ENCODE measurements at places on chromosomes 2 and 18. TPM values are rescaled to one million over a fixed set of nuclear protein-coding genes. Genes with fewer than 3 reads are reported as not detected.
A peak's percentile ranks its signal among the peaks of the same experiment; 100 is the strongest.

DNA sequence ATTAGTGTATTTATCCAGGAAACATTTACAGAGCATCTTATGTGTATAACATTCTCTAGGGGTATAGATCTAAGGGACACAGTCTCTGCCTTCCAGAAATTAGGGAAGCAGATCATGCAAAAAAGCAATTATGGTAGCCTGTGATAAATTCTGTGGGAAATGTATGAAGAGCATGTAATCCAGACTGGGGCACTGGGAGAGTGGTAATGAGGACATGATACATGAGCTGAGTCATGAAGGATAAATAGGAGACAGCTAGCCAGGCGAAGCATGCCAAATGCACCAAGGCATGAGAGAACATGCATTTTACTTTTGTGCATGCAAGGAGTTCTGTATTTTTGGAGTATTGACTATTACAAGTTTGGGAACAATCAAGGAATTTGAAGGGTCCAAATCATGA lies 8.9 kb upstream of the RPRM start:
- no peaks in the 10 kb centered on the region for H3K4me1 ChIP-seq
- no peak for DNase-seq
- no peaks in the 10 kb centered on the region for H3K36me3 ChIP-seq
- no peak overlapping the region for H3K27ac ChIP-seq
- no peaks in the 10 kb centered on the region for H3K27me3 ChIP-seq

GRCh38 chr2:67846370-67847070 lies 216.3 kb downstream of the C1D start:
- H3K27me3 ChIP-seq = no peaks in the 10 kb centered on the region
- DNase-seq = peak; percentile 98
- no peak overlapping the region for H3K27ac ChIP-seq
- H3K4me3 ChIP-seq = no peak overlapping the region

DNA sequence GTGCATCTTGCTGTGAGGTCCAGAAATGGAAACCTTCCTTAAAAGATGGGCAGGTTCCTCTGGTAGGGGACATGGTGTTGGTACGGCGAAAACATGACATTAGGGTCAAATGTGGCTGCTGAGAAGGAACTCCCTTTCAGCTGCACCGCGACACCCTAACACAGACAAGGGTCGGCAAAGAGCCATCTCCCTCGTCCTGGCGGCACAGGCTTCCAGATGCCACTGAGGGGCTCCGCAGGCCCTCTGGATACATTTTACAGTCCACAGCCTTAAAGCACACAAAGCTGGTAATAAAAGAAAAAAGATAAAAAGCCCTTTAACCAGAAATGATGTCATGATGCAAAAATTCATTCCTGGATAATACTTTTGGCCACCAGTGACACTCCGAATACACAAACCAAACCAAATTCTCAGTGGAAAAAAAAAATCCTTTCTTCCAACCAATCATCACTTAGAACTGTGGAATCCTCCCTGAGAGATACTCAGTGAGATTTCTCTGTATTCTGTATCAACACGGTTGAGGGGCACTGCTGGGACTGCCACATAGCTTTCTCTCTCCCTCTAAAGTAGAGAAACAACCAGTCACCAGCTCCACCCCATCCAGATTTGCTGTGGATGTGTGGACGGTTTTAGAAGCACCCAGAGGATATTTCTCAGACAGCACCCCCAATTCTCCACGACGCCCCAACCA lies 174.8 kb downstream of the HDAC4 start:
- no peaks in the 10 kb centered on the region for H3K27me3 ChIP-seq
- H3K4me3 ChIP-seq = no peak overlapping the region
- H3K36me3 ChIP-seq = no peaks in the 10 kb centered on the region
- peaks cover 73% of the 10 kb centered on the region for H3K4me1 ChIP-seq

- peaks cover 8% of the 10 kb centered on the region for H3K36me3 ChIP-seq
- no peak overlapping the region for H3K4me3 ChIP-seq
Measured at GRCh38 chr2:219511547-219512325, 2.5 kb upstream of the ASIC4 start.

BOLL gene
- polyA plus RNA-seq = not detected

All from lung (tissue), 17 donors.